ACHN (cell line): ENCODE measurements at places on chromosomes 1 and 21.

DNA sequence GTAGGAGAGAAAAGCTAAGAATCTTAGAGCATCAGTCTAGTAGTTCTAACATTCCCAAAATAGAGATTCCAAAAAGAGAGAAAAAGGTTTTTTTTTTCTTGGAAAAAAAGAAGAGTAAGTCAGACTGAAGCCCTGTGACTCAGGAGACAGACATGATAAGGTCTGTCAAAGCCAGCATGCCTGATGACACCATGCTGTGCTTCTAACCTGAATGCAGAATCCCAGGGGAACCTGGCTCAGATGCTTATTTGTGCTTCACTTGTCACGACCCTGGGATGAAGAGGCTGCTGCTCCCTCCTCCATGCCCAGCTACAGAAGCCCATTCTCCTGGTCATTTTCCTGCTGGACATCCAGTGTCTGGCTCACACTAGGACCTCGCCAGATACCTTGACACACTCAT lies 44.3 kb downstream of the ERICH3 start:
- DNase-seq, result peak; percentile 2

GRCh38 chr1:201511941-201512539 lies 5.1 kb upstream of the CSRP1 start:
- DNase-seq, result no peak

- no peak for DNase-seq
Observed at GRCh38 chr1:14788080-14788479, 189.6 kb downstream of the KAZN start.

DNA sequence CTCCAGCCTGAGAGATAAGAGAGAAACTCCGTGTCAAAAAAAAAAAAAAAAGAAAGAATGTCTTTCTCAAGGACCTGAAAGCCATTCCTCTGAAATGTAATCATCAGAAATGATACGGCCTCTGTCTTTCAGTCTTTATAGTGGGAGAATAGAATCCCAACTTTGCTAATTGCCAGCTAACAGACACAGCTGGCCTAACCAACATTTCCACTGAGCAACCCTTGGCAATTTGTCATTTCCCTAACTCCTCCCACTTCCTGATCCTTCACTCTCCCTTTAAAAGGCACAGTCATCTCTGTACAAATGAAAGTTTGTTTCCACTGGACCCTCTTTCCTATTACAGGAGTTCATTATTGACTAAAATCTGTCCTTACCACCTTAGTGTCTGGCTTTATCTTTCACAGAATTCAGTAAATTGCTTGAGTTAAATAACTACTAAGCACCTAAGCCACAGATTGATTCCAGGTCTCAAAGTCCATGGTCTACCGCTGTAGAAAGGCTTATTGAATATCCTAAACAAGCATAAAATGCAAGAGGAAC lies 4.3 kb upstream of the CBR1 start:
- DNase-seq, result no peak

GRCh38 chr1:203656796-203657747 lies 30.4 kb downstream of the ATP2B4 start:
- DNase-seq, result no peak

GRCh38 chr1:93738926-93739325 lies 57.3 kb upstream of the BCAR3 start:
- DNase-seq, result peak; percentile 8

- no peak for DNase-seq
Observed at GRCh38 chr21:45256021-45256911, 31.4 kb downstream of the POFUT2 start.

GRCh38 chr1:73310797-73311381 lies 887.1 kb downstream of the LRRIQ3 start:
- DNase-seq, result no peak

DNA sequence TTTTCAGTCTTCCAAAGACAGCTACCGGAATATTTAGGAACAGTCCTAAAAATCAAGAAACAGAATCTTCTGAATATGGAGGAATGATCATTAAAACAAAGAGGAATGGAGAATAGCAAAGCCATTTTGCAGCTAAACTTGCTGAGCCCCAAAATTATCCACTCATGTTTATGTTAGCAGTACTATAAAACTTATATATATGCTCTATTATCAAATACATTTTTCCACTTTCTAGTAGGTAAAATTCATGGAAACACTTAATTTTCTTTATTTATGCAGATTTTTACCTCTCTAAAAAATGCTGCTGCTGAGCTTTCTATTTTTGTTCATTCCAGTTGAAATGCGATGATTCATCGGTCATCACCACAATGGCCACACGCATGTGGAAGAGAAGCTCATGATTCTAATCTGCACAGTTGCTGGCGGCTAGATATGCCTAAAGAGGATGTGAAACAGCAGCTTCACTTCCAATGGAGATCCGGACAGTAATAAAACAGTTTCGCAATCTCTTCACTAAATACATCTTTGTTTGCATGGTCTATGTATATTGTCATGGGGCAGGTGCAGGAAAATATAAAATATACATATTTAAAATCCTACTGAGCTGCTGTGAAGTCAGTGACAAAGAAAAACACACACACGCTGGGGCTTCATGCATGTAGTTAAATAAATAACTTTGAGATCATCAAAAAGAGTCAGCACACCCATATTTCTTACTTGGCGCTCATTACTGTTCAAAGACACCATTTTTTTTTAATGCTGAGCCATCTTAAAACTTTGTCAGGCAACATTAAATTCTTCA lies 292.2 kb downstream of the SMYD3 start:
- DNase-seq, result peak; percentile 59

DNA sequence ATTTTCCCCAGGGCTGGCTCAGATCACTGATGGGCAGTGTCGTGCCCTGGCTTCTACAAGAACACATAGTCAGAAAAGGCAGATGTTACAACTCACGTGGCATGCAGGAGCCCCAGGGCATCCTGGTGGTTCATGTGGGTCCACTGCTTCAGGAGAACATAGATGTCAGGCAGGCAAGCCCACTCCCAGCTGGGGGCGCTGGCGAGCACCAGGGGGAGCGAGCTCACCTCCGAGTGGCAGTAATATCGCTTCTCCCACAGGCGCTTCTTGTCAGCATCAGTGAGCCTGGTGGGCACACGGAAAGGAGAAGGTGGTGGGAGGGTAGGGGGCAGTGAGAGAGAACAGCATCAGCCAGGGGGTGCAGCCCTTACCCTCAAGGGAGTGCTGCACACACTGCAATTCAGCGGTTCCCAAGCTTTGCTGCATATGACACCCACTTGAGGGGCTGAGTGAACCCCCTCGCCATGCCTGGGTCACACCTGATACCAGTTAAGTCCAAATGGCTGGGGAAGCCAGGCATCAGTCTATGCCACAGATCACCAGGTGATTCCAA lies 34.3 kb upstream of the PPP1R15B start:
- peak; percentile 60 for DNase-seq

- DNase-seq, result no peak
Observed at GRCh38 chr1:99115231-99115630, 110.6 kb upstream of the PLPPR5 start.

GRCh38 chr1:241081473-241081872 lies 275.5 kb downstream of the RGS7 start:
- DNase-seq, result no peak

- DNase-seq, result no peak
Observed at GRCh38 chr1:5906966-5907365, 85.3 kb downstream of the NPHP4 start.

GRCh38 chr1:46223472-46223943 lies 20.4 kb downstream of the LURAP1 start:
- peak; percentile 79 for DNase-seq

- no peak for DNase-seq
Observed at GRCh38 chr1:200538179-200538578, 82.4 kb downstream of the KIF14 start.

- DNase-seq, result no peak
Observed at GRCh38 chr1:167728818-167729410, 7.1 kb downstream of the MPZL1 start.

DNA sequence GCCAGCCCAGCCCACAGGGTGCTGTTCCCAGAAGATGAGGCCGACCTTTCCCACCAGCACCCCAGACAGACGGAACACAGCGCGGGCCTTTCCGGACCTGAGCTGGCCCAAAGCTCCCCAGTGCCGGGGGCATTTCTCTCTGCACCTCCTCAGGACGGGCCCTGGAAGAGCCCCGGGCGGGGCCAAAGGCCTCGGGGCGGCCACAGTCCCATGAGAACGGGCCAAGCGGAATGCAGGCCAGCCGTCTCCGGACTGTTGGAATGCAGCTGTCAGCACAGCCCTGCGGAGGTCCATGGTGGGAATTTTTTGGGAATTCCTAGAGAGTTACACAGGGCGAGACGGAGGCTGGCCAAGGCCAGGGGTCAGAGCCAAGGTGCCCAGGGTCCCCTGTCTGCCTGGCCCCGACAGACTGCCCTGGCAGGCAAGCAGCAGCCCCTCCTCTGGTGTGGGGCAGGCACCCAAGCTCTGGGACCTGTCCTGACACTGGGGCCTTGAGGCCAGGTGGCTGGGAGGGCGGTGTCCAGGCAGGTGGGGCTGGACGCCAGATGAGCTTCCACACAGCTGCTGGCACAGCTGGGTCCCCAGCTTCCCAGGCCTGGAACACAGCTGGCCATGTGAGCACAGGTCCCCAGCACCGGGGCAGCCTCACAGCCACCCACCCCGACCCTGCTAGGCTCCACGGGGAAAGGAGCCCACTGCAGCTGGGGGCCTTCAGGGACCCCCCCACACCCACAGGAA lies 63.0 kb downstream of the MEGF6 start:
- DNase-seq, result no peak

- no peak for DNase-seq
Observed at GRCh38 chr1:90911353-90911752, 110.5 kb downstream of the ZNF644 start.

DNA sequence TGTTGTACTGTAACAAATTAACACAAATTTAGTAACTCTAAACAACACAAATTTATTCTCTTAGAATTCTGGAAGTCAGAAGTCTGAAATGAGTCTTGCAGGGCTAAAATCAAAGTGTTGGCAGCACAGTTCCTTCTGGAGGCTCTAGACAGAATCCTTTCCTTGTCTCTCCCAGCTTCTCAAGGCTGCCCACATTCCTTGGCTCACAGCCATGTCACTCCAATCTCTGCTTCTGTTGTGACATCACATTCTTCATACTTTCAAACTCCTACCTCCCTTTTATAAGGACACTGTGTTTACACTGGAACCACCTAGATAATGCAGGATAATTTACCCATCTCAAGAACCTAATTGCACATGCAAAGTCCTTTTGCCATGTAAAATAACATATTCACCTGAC lies 225.0 kb upstream of the PRMT6 start:
- no peak for DNase-seq

- DNase-seq, result no peak
Observed at GRCh38 chr1:202162047-202162417, 1.6 kb upstream of the PTPN7 start.

GRCh38 chr1:94797291-94797690 lies 22.9 kb upstream of the SLC44A3 start:
- no peak for DNase-seq

GRCh38 chr1:23745515-23745914 lies 2.2 kb downstream of the ELOA start:
- peak; percentile 56 for DNase-seq

DNA sequence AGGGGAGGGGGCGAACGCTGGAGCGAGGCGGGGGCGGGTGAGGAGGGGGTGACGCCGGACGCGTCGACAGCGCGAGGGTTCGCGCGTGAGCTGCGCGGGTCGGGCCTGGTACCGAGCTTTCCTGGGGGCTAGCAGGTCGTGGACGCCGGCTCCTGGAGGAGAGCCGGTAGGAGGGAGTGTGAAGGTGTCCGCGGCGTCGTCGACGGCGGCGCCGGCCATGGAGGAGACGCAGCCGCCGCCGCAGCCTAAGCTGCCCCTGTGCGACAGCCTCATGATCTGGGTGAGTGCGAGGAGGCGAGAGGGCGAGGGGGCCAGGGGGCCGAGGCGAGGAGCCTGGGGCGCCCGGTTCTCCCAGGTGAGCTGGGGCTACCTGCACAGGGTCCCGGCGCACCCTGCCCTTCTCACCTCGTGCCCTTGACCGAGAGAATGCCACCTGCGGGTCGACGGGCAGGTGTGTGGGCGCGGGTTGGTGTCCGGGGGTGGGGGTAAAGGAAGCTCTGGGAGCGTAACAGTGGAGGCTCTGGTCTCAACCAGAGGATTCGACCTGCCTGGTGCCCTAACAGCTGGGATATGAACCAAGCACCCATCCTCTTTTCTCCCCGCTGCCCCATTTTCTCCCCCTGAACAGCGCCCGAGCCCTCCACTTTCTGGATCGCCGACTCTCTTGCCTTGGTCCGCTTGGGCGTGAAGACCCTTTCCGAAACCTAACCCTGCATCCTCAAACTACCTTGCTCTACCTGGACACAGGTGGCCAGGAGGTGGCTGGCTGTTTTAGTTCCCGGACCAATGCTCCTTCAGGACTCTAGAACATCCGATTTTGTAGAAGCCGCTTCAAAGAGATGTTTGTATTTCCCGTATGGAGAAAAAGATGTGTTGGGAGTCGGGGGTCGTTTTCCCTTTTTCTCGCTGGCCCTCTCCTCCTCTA lies at the start of gene HOOK1:
Gene HOOK1, plus strand, starts transcription at position 49 of the 925 bp plus-strand sequence. Its CDS starts 169 bp downstream, at position 218.
- DNase-seq, result peak; percentile 7

DNA sequence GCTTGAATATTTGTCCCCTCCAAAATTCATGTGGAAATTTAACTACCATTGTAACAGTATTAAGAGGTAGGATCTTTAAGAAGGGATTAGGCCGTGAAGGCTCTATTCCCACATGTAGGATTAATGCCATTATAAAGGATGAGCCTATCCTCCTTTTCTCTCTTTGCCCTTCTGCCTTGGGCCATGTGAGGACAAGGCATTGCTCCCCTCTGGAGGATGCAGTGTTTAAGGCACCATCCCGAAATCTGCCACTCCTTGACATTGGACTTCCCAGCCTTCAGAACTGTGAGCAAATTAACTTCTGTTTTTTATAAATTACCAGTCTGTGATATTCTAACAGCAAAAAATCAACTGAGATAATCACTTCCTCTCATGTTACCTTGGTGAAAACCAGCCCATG lies 124.4 kb downstream of the TOMM20 start:
- DNase-seq, result no peak

DNA sequence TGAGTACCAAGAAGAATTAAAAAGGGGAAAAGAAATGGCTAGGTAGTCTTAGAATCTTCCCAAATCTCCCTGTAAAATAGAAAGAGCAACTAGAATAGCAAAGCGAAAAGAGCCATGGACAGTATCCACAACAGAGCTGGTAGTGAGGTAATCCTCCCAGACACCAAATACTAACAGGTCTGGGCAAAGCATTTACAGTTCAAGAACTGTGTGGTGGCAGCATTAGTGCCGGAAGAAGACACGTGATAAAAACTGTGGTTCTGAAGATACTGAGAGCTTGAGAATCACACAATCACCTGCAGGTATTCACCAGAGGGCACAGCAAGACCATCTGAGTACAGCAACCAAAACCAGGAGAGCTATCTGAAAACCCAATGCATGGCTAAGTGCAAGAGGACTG lies 31.8 kb upstream of the OLIG2 start:
- DNase-seq, result no peak

GRCh38 chr1:40641601-40642242 lies 23.8 kb downstream of the RIMS3 start:
- DNase-seq, result no peak

- peak; percentile 24 for DNase-seq
Observed at GRCh38 chr1:20380616-20381035, 90.0 kb downstream of the VWA5B1 start.

DNA sequence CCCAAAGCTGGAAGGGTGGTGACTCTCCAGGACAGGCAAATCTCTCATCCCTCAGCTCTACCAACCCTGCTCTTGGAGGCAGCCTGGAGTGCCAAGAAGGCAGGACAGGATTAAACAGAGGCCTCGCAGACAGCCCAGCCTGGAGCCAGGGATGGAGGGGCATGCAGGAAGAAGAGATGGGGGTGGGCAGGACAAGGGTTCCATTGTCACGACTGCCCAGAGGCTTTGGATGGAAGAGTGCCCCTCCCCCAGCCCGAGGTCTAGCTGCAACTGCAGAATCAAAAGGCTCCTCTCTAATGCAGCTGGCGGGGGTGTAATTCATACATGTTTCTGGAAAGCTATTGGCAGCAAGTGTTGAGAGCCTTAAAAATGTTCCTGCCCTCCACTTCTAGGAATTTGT lies 8.8 kb downstream of the RAB7B start:
- no peak for DNase-seq
